Stimulated activated CD8-positive, alpha-beta memory T cell treated with anti-CD3 and anti-CD28 coated beads, Interleukin-15, amount 100 ng/mL, for 4 hours (primary cell): ENCODE measurements at places on chromosomes 5 and 9.

- no peak for DNase-seq
Observed at GRCh38 chr9:101652601-101653175, 57.9 kb upstream of the PPP3R2 start.

- no peak for DNase-seq
Observed at GRCh38 chr9:138104251-138105122, 226.9 kb downstream of the CACNA1B start.

- DNase-seq = no peak
Observed at GRCh38 chr9:98971168-98971914, 27.6 kb downstream of the COL15A1 start.

DNA sequence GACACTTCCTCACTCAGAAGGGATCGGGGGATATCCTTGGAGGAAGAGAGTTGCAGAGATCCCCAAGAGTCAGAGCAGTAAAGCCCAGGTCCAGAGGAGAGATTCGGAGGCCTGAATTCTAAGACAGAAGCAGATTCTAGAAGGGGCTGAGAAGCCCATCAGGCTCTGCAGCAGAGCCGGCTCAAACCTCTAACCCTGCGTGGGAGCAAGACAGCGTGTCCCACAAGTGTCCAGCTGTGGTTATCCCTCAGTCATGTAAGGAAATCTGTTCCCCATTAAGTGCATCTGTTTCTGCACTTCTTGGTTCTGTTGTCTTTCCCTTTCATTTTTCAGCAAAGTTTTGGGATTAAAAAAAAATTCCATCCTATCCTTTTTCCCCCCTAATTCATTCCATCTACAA lies 4.8 kb upstream of the DIAPH1 start:
- DNase-seq = no peak

DNA sequence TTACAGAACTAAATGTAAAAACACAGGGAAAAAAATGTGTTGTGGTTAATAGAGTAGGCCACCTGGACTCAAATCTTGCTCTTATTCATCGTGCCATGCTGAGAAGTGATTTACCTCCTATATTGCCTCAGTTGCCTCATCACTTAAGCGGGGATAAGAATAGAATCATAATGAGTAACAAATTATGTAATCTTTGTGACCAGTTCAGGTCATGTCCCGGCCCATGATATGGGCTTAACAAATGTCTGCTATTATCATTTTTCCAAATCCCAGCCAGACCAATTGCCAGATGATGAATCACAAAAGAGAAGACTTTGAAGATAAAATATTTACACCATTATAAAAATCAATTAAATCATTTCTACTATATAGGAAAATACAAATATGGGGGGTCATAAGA lies 89.8 kb downstream of the CDH6 start:
- DNase-seq = no peak
